ENCODE measurements at places on chromosomes 4 and X.

DNA sequence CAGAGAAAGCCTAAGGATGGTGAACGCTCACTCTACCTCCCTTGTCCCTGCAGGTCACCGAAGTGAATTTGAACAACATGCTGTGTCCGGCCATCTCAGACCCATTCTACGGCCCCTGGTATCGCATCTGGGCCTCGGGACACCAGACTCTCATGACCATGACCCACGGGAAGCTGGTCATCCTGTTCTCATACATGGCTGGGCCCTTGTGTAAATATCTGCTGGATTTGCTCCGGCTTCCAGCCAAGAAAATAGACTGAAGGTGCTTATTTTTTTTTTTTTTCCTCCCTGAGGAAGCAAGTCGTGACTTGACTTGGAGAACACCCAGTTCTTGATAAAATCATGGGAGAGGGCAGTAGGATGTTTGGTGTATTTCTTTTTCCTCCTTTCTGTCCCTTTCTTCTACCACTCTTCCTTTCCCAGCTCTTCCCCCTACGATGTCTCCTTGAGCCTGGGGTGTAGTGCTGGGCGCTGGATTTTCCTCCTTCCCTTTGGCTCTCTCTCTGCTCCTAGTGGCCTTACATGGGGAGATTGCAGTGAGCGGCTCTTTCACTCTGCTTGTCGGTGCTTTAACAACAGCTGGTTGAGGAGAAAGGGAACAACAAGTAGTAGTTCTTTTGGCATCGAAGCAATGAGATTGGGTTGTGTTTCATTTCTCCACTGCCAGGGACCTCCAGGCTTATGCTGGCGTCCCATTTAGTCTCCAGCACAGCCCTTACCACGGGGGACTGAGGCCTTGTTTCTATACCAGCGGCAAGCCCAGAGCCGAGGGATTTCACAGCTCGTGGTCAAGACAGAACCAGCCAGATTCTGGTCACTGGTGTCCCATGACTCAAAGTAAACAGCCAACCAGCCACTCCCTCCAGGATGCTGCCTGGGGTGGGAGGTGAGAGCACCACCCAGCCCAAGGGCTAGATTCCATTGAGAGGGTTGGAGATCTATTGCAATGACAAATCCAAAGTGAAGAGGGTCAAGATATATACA, 144.4 kb downstream of the AMMECR1 start:
- DNase-seq = no peak

GRCh38 chr4:141037446-141037845, 95.8 kb downstream of the RNF150 start:
- no peak for DNase-seq

GRCh38 chr4:53573696-53574095, 17.6 kb downstream of the LNX1 start:
- DNase-seq = no peak

- no peak for DNase-seq
Measured at GRCh38 chr4:147899512-147899911, 167.6 kb downstream of the ARHGAP10 start.

- DNase-seq = no peak
Measured at GRCh38 chrX:18692541-18692940, 14.9 kb upstream of the PPEF1 start.

GRCh38 chrX:28988246-28988645, 401.0 kb downstream of the IL1RAPL1 start:
- DNase-seq = no peak

GRCh38 chr4:182937268-182938204, 20.4 kb upstream of the DCTD start:
- DNase-seq = no peak

DNA sequence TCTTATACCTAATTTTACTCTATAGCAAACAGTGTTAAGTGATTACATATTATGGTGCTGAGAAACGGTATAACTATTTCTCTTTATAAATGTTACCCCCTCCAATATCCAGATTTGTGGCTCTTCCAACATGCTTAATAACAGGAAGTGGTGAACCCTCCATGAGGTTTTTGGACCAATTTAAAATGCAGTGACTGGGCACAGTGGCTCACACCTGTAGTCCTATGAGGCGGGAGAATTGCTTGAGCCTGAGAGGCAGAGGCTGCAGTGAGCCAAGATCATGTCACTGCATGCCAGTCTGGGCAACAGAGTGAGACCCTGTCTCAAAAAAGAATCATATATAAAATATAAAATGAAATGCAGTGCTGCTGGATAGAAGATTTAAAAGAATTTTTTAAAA, 137.3 kb downstream of the MGST2 start:
- no peak for DNase-seq

DNA sequence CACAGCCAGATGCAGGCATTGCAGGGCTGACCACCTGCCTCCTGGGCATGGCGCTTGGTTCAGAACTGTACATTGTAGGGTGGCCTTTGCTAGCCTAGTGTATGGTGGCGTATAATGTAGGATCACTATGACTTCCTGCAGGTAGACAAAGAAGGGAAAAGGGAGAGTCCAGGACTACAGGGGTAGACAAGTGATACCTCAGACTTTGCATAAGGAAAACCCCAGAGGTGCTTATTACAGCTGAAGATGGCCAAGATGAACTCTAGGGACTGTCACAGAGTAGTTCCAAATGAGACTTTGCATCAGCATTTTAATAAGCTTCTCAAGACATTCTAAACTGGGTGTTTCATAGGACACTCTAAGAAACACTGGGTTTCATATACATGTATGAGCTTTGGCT, 116.4 kb upstream of the PUDP start:
- no peak for DNase-seq

GRCh38 chrX:24464498-24464835, 619 bp upstream of the PDK3 start:
- DNase-seq = no peak

DNA sequence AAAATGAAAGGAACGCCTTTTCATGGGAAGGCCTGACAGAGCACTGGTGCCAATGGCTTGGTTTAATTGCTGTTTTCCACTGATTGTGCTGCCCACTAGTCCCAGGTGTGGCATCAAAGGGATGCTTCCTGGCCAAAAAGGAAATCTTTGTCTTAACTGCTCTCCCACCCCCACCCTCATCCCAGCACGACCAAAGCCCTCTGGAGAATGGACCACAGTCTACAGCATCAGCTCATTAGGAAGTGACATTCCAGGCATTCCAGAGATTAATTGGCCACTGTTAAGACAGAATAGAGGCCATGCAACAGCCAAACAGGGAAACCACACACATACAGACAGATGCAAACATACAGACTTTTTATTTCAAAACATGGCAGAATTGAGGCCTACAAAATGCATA, 143.2 kb downstream of the LHFPL1 start:
- DNase-seq = no peak

DNA sequence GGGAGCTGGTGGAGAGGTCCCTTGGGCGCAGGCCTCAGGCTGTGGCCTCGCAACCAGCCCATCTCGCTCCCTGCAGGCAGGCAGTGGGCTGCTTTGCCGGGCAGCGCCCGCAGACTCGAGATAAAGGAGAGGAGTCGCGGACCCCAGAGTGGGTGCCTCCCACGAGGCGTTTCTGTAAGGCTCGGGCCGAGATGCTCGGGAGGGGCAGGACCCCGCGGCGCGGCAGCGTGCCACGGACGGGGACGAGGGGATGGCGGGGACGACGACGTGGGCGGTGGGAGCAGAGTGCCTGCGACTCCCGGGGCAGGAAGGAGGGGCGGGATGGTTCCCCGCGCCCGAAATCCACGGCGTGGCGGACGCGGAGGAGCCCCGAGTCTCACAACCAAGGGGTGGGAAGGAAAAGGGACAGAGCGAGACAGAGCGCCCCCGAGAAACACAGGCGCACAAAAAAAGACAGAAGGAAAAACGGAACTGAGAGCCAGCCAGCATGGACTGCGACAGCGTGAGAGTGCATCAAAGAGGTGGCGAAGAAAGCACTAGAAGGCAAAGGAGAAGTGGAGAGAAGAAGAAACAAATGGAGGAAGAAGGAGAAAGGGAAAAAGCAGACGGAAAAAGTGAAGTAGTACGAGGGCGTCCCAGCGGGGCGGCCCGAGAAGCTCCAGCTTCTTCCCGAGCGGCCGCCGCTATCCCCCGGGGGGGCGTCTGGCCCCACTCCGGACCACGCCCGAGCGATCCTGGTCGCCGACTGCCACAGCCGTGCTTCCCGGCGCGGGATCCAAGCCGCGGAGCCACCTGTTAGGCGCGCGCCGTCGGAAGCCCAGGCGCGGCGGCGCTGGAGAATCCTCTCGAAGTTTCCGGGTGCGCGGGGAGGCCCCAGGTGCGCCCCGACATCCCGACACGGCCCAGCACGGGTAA, 1.5 kb downstream of the BEND4 start:
- DNase-seq = no peak

DNA sequence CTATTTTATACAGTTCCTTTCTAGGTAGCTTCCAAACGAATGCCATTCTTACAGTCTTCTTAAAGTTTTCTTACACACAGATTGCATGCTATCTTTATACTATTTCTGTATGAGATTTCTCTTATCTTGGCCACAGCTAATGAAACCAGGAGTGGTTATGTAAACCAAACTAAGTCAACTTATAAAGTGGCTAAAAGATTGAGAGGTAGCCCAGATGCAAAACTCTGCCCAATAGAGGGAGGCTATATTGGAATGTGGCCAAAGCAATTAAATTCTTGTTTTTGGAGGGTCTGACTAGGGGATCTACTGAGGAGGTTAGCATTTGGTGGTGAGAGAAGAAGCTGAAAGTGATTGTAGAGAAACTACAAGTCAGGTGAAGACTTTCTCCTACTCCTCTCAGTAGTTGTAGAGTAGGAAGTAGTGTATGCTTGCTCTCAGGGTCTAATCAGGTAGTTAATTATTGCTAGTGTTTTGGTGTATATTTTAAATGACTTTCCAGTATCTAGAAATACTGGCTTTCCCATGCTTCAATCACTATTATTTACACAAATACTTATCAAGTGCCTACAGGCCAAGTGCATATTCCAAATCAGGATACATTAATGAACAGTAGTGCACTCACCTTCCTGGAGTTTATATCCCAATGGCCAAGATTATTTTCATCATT, 104.2 kb upstream of the HPGD start:
- DNase-seq = no peak

GRCh38 chr4:37928426-37929416, 31.5 kb upstream of the PTTG2 start:
- DNase-seq = no peak

- no peak for DNase-seq
Measured at GRCh38 chr4:122412547-122412946, 33.7 kb downstream of the ADAD1 start.

GRCh38 chrX:107979534-107979933, 2.6 kb downstream of the TEX13B start:
- no peak for DNase-seq

DNA sequence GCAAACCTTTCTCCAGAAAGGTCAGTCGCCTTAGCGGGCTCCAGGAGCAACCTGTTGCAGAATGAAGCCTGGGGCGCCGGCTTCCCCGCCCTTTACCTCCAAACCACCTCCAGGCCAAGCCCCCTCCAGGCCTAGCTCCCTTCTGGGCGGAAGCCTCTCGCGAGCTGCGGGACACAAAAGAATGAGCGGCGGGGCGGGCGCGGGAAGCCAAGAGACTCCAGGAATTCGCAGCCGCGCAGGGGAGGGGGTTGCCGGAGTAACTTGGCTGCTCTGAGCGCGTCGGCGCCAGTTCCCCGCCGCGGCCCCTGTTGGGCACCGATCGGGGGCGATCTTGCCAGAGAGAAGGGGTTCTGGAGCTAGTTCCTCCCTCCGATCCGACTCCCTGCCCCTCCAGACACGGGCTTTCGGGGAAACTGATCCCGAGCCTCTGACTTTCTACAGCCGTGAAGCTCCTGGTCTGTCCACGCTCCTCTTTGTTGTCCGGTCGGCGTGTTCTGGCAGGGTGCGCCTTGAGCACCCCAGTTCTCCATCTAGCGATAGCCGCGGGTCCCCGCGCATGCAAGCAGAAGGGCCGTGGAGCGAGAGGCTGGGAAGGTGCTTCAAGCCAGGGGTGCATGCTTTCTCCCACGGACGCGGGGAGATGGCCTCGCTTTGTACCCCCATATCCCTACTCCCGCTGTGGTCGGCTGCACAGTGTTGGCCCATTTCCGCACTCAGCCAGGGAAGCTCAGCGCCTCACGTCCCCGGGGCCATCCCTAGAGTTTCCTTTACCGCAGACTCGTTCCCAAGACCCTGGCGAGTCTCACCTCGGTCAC, 1.2 kb downstream of the PROM1 start:
- DNase-seq = no peak

- DNase-seq = no peak
Measured at GRCh38 chrX:12153317-12153716, 15.0 kb downstream of the FRMPD4 start.

DNA sequence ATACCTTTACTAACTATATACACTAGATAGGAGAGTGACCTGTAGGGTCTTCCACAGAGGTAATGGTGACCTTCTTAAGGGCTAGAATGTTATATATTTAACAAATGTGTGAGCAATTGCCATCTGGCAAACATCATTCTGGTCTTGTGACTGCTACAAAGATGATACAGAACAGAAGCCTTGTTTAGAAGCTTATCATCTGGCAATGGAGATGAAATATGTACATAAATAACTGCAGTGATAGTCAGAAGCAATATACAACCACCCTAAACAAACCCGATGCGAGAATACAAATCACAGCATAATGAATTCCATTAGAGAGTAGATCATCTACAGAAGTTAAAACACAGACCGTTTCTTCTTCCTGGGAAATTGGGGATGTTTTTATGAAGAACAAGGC, 952.7 kb upstream of the SLIT2 start:
- no peak for DNase-seq

DNA sequence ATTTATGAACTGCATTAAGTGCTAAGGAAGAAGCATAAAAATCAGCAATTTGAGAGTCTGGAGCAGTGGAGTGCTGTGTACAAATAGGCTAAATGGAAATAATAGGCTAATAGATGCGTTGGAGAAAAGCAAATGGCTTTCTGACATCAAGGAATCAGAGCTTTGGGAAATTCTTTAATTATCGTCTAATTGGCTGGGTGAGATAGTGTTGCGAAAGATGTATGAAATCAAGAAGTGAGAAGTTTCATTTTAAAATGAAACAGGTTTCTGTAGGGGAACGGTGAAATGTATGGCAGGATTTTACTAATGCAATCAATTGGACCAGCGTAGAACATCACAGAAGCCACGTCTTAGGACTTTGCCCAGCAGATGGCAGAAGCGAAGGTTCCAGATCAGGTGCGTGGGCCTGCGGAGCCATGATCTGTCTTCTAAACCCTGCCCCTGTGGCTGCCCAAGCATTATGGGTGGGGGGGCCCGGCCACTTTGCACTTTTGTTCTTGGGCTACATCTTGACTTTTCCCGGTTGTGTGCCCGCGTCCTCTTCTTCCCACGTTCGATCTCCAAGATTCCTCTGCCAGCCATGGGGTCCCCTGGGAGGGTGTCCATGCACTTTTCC, 118.5 kb upstream of the SHISA3 start:
- no peak for DNase-seq

GRCh38 chr4:78484574-78484973, 67.0 kb upstream of the ANXA3 start:
- DNase-seq = no peak

DNA sequence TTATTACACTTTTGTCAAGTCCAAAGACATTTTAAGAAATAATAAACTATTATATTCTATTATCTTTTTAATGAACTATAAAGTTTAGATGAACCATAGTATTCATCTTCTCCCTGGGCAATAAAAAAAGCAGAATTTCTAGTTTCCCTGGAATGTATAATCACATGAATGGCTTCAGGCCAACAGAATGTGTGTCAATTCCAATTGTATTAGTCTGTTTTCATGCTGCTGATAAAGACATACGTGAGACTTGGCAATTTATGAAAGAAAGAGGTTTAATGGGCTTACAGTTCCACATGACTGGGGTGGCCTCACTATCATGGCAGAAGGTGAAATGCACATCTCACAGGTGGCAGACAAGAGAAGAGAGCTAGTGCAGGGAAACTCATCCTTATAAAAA, 70.7 kb upstream of the ANXA10 start:
- DNase-seq = no peak

Measured in AG04450 (cell line).